CD4-positive, alpha-beta T cell treated with Interleukin-1 beta for 1 hour (primary cell): ENCODE measurements at places on chromosomes 11 and 22.

DNA sequence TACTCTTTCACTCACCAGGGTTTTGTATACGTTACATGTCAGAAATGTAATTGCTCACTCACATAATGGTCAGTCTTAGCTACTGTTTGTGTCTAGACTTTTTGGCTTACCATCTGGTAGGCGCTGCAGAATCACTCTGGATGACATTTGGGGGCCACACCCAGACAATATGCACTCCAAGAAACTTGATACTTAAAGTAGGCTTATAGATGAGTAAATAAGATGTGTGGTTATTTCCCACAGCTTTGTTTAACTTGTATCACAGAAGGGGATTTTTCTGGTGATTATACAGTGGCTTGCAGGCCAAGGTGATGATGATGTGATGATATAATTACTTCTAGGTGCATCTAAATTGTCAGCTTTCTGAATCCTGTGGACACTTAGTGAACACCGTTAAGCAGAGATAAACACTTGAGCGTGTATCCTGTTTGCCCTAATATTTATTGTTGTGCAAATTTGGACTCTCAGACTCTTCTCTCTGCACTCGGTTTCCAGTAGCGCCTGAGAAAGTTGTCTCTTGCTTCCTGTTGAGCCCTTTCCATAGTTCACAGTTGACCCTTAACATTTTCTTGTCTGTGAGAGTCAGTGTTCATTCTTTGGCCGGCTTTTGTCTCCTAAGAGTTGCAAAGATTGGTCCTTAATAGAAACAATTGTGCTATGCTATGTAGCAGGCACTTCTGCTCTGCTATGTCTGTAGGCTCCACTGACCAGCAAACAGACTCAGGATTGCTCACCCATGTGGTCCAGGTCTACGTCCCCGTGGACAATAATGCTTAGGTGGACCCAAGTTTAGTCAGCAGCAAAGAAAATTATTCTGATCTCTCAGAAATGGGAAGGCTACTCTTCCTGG, 89.3 kb downstream of the PRR5L start:
- DNase-seq = no peak

DNA sequence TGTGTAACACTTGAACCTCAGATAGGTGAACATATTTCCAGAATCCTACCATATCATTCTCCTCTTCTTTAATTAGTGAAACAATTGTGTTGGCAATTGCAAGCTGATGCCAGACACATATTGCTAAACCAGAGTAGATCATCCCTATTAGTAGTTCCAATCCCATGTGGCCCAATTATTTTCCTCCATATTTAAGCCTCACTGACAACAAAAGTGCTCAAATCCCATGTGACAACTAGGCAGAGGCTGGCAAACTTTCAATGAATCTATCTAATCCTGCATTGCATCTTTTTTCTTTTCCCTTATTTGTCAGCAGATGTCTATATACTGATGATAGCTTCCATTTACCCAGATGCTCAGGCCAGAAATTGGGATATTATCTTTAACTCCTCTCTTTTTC, 90.4 kb downstream of the GRIA4 start:
- no peak for DNase-seq

DNA sequence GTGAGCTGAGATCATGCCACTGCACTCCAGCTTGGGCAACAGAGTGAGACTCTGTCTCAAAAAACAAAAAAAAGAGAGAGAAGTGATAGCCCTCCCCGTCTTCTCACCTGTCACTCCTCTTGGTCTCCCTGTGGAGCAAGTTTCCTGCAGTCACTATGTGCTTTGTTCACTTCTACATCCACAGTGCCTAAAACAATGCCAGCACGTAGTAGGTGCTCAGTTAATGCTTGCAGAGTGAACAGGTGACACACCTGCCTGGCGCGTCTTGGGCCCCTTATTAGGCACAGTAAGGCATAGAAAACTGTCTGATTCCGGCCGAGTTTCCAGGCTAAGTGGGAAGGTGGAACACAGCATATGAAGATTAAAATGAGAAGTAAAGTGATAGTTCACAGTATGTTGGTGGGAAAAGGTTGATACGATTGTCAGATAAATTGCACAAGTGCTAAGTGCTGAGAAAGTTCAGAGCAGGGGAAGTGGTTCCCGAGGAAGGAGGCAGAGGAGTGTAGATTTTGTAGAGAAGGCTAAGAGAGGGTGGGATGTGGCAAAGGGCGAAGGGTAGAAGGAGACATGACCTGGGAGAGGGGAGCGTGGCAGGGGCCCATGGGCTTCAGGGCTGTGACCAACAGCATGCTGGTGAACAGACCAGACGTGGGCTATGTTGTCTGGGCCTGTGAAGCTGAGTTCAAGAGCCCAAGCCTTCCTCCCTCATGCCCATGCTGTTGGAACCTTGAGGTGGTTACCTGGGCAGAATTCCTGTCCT, 41.9 kb downstream of the BCR start:
- no peak for DNase-seq

- no peak for DNase-seq
Measured at GRCh38 chr22:46405901-46406300, 70.4 kb downstream of the TRMU start.

- DNase-seq = no peak
Measured at GRCh38 chr11:45815747-45816146, 10.8 kb downstream of the SLC35C1 start.

GRCh38 chr11:125720781-125721180, 25.3 kb upstream of the PATE1 start:
- DNase-seq = no peak

DNA sequence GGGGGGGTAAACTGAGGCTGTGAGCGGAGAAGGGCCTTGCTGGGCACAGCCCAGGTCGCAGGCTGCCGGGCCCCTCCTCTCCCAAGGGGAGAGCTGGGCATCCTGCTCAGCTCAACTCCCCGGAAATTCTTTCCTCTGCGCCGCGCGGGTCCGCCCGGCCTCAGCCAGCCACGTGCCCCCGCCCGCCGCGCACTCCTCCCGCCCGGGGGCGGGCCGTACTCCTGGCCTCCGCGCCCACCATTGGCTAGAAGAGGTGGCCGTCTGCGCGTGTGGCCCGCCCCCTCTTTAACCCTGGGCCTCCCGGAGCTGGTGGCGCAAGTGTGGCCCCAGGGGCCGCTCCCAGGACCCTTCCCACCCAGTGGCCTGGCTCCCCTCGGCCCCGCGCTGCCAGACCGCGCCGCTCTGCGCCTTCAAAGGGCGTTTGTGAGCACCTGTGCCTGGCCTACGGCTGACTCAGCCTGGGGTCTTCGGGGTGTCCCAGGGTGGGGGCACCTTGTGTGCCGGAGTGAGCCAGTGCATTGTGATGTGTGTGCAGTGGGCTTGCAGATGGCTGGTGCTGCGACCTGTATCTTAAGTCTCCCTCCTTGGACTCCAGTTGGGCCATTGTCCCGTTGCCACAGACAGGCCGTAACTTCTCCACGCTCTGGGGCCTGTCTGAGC, 2.0 kb downstream of the MRGPRF start:
- peak; percentile 10 for DNase-seq

GRCh38 chr11:5550440-5551095, 2.2 kb upstream of the OR52H1 start:
- no peak for DNase-seq

DNA sequence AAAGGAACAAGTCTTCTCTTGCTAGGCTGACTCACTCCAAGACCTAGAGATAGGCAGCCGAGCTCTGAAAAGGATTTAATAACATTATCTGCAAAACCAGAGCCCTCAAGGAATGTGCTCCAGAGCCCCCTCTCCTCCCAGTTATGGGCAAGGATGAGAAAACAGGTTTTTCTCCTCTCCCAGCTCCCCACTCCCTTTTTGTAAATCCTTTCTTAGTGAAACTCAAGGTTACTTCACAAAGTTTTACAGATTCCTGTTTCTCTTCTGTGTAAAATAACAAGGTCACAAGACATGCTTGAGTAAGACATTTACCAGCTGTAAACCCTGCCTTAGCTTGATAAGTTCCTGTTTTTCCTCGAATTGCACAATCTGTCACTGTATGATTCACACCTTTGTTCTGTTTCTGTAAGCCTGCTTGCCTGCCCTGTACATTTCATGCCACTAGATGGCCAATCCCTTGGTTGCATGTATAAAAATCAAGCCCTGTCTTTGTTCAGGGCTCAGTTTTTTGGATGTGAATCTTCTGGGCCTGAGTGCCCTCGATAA, 489.4 kb downstream of the KCNA4 start:
- no peak for DNase-seq
